Nasal cavity respiratory epithelium epithelial cell of viscerocranial mucosa (primary cell): ENCODE measurements at places on chromosomes 6 and 20. TPM values are rescaled to one million over a fixed set of nuclear protein-coding genes. Genes with fewer than 3 reads are reported as not detected.

The RAB44 gene
- under 0.01 and 0.07 TPM in 2 replicates for total RNA-seq

The GPR6 gene
- total RNA-seq: not detected in 2 replicates

The GSTA3 gene
- total RNA-seq: not detected in 2 replicates

The PLEKHG1 gene
- total RNA-seq: 9.6 and 34.5 TPM in 2 replicates

The LRFN2 gene
- total RNA-seq: not detected in 2 replicates

The BPIFA1 gene
- 24.0 TPM in 1 of 2 replicates, not detected in the other for total RNA-seq

The SLC12A5 gene
- 0.07 TPM in 1 of 2 replicates, not detected in the other for total RNA-seq

The BPI gene
- not detected in 2 replicates for total RNA-seq

The CST7 gene
- total RNA-seq: not detected in 2 replicates

The EEF1A1 gene
- total RNA-seq: 27,669 and 43,167 TPM in 2 replicates

The VIP gene
- under 0.01 and 0.14 TPM in 2 replicates for total RNA-seq

The SALL4 gene
- total RNA-seq: 0.21 and 1.4 TPM in 2 replicates

The RNF182 gene
- total RNA-seq: under 0.01 and 0.07 TPM in 2 replicates

The DEFB110 gene
- not detected in 2 replicates for total RNA-seq

The NKX2-4 gene
- not detected in 2 replicates for total RNA-seq

The BCAS1 gene
- under 0.01 and 0.85 TPM in 2 replicates for total RNA-seq
